ENCODE measurements at places on chromosomes 6 and 20.

DNA sequence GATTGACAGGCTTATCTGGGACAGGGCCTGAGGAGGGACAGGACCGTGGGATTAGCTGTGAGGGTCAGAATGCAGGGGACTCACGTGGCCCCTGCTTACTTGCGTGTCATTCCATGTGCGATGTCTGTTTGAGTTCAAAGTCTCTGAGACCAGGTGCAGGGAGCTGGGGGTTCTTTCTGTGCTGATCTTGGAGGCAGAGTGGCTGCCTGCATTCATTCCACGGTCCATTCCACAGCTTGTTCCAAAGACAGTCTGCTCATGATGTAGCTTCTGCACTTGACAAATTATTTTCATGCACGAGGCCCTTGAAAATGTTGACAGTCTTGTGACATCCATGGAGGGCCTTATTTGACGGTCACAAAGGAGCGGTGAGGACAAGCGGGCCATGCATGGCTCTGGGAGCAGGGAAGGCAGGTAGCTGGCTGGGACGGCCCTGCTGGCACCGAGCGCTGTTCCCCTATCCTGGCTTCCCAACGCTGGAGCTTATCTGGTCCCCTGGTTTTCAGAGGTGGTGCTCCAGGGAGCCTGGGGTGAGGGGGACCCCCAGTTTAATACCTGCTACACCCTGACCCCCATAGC is 156.3 kb upstream of the RNF24 start:
- DNase-seq, result no peak

GRCh38 chr6:14946753-14947152 is 299.1 kb upstream of the JARID2 start:
- DNase-seq, result no peak

GRCh38 chr6:169669889-169670288 is 31.9 kb downstream of the WDR27 start:
- DNase-seq, result no peak

- no peak for DNase-seq
Observed at GRCh38 chr6:152356662-152357061, 280.5 kb downstream of the SYNE1 start.

DNA sequence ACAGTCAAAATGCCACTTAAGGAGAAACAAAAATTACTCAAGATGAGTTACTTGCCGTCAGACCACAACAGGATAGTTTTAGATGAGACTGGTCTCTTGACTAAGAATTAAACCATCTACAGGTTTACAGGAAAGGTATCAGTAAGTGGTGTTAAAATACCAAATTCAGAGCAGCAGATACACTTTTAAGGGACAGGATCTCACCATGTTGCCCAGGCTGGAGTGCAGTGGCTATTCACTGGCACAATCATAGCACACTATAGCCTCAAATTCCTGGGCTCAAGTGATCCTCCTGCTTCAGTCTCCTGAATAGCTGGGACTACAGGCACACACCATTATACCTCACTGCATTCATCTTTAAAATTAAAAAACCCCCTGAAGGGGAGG is 4.7 kb downstream of the MCCD1 start:
- no peak for DNase-seq

DNA sequence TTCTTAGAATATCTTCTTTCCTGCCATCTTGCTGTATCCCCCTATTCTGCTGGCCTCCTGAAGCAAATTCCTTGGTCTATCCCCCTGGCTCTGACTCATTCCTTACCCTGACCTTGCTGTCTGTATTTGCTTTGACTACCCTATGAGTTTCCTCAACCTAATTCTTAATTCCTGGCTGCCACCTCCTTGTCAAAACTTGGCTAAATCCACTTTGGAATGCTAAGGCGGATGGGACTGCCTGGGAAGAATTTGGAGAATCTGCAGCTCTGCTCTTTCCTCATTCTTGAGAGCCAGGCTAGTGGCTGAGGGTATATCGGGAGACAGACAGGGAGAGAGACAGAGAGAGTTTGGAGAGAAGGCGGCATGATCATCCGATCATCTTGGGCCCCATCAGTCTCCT is 24.4 kb downstream of the CAP2 start:
- no peak for DNase-seq

DNA sequence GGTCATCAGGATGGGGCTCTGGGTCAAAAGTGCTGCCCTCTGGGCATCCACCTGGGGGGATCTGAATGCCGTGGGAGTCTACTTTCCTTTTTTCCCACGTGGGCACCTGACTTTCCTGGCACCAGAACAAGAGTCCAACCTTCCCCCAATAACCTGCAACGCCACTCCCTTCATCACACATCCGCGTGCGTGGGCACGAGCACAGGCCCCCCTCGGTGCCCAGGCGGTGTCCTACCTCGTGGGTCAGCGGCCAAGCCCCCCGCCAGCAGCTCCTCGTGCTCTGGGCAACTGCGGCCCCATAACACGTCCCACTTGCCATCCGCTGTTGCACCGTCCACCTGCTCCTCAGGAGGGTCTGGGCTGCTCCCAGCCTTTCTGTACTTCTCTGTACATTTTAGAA is 87.0 kb downstream of the YTHDF1 start:
- no peak for DNase-seq

- DNase-seq, result no peak
Observed at GRCh38 chr6:138454981-138455706, 44.1 kb downstream of the NHSL1 start.

- no peak for DNase-seq
Observed at GRCh38 chr6:32962213-32962826, 6.1 kb upstream of the BRD2 start.

- no peak for DNase-seq
Observed at GRCh38 chr6:6721606-6722005, 133.1 kb downstream of the LY86 start.

DNA sequence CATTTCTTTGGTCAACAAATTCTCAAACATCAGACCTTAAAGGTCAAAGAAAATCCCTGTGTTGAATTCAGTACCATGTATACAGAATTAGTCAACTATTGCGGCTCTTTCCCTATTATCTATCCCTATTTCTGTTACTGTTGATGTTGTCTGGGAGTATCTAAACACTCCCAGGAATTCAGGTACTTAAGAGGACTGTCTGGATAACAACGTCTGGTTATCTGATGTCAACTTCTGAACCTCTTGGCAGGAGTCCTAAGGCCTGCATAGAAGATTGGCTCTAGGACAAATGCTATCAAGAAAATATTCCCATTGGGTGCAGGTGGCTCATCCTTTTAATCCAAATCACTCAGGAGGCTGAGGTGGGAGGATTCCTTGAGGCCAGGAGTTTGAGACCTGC is 255.6 kb downstream of the KHDC1L start:
- no peak for DNase-seq

DNA sequence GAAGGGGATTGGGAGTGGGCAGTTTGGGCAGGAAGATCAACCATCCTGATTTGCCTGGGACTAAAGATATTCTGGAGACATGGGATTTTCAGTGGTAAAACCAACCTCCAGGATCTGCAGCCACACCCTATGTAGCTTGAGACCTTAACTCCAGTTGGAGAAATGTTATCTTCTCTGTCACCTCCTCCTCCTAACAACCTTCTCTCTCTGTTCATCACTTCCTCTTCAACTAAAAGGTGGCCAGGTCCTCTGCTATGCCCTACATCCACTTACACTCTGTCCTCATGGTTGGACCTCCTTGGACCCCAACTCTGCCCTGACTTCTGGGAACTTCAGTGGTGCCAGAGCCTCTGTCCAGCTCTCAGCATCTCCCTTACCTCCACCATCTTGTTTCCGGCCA is 42.0 kb upstream of the SLC9A8 start:
- no peak for DNase-seq

DNA sequence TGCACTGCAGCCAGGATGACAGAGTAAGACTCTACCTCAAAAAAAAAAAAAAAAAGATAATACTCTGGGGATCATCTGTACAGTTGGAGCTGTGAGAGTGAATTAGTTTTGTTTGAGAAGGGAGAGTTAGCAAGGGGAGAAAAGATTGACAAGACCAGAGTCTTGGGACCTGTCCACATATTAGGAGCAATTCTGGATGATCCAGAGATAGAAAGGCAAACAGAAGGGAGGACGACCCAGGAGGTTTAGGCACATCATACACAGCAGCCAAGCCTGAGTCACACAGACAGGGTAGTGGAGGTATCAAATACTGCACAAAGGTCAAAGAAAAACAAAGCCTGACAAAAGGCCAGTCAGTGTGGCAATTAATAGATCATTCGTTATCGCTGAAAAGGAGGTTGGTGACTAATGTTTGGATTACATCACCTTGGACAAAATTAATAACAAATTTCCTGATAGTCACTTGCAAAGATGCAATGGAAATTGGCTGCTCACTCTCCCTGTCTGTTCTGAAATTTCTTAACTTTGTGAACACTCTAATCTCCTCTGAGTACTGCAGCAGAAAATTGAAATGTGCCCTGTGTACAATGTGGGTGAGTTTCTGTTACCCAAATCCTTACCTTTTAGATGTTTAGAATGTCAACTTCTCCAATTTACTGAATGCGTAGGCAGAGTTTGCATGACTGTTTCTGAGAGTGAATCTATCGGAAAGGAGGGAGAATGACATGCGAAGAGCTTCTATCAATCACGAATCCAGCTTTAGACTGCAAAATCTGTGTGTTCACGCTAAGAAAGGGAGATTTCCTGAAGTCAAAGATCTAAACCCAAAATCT is 105.4 kb downstream of the TSHZ2 start:
- no peak for DNase-seq

DNA sequence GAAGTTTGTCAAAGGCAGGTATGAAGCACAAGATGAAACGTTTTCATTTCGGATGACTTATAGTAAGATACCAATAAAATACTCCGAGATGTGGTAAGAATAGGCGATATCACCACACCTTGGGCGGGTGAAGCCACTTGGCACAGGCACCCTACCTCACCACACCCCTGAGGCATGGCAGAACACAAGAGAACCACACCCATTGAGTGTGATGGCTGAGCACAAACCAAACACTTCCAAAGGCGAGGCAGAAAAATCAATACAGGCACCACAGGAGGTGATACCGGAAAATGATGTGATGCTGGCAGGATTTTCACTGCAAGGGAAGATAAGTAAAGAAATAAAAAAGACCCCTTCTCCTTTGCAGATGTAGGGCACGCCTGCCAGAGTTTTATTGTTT is 332.9 kb upstream of the PRDM1 start:
- no peak for DNase-seq

GRCh38 chr6:26124781-26125685 is 37.8 kb downstream of the HFE start:
- DNase-seq, result no peak
